ENCODE measurements at places on chromosomes 3 and 15. TPM values are rescaled to one million over a fixed set of nuclear protein-coding genes. Genes with fewer than 3 reads are reported as not detected.

The GXYLT2 gene
- total RNA-seq: 5.6 TPM

The KCNMB3 gene
- total RNA-seq: not detected

The CEP63 gene
- total RNA-seq: 19.1 TPM

DNA sequence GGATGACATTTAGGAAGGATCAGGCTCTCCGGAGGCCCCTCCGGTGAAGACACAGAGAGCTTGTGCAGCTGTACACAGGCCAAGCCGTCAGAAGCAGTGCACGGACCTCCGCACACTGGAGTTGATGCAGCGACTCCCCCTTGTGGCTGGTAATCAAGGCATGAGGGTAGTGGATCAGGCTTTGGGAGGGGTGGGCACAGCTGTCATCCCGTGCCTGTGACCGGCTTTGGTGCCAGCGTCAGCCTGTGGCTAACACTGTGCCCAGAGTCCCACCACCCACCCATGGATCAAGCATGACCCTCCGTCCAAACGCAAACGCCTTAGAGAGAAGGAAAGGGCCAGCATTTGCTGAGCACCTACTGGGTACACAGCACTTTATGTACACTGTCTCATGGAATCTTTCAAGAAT, 8.2 kb upstream of the GRIP2 start:
- DNase-seq: peak; percentile 39

- no peak for DNase-seq
These were observed 256.3 kb downstream of the TIGIT start for GRCh38 chr3:114550165-114550564.

DNA sequence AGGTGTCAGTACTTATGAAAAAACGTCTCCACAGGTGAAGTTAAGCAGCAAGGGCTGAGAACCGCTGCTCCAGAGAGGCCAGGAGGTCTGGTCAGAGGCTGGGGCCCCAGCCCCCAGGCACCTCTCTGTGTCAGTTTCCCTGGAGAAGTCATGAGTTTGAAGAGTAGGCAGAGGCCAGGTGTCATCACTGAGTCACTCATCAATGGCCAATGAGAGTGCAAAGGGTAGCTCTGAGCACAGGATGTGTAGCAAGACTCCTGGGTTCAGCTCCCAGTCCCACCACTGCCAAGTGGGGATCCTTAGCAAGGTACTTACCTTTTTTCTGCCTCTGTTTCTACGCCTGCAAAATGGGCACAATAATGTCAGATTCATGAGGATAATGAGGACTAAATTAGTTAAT, 47.9 kb downstream of the CORO2B start:
- DNase-seq: no peak

DNA sequence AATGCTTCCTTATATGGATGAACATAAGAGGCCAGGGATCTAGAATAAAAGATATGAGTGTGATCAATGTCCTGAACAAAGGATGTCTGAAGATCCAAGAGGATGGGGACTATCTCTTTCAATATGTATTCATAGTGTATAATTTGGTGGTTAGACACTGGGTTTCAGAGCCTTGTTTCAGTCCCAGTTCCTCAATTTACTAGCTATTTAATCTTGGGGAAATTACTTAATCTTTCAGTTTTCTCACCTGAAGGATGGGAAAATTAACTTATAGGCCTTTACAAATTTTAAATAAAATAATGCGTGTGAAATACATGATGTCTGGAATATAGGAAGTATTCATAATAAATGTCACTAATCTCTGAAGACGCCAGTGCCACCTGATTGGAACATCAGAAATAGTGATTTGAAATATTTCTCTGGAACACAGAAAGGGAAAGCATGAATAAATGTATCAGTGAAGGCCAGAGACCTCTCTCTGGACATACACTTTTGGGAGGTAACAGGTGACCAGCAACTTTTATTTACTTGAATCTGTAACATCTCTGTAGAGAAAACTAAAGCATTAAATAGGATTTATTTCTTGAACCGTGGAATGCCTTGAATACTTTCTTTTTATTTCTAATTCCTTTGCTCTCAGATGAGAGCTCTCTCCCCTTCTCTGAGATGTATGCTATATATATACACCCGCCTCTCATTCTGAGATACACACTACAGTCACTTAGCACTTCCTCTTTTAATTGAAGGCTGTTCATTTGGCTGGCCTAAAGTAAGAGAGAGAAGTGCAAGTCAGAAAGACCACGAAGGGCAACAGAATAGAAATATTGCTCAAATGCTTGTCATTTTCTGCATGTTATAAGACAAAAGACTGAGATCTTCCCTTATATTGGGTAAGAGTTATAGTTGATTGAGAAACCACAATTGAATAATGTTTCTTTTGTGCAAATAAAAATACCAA, 407.1 kb downstream of the LSAMP start:
- no peak for DNase-seq

- no peak for DNase-seq
These were observed at the start of gene HOMER2 for GRCh38 chr15:82952158-82953081. HOMER2 (minus strand) TSS chr15:82952720; CDS start chr15:82952535, 185 bp downstream.

DNA sequence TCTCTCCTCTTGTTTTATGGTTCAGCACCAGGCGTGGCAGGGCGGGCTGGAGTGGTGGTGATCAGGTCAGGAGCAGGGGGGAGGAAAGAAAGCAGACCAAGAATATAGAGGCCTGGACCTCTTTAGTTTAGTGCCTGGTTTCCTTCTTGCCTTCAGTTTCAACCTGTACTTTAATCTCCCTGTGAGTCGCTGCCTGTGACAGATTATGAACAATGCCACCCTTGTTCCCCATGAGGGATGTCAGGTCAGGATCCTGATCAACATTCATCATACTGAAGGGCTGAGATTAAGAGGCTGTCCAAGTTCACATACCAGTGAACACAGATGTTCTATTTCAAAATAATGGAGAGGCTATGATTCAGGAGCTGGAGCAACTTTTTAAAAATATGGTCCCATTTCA, 11.4 kb downstream of the ENTPD3 start:
- DNase-seq: no peak
